ENCODE measurements at places on chromosomes 11 and 22. TPM values are rescaled to one million over a fixed set of nuclear protein-coding genes. Genes with fewer than 3 reads are reported as not detected.

The SLC6A5 gene
- not detected for total RNA-seq

The FAM180B gene
- not detected for total RNA-seq

The SSTR3 gene
- not detected for total RNA-seq

DNA sequence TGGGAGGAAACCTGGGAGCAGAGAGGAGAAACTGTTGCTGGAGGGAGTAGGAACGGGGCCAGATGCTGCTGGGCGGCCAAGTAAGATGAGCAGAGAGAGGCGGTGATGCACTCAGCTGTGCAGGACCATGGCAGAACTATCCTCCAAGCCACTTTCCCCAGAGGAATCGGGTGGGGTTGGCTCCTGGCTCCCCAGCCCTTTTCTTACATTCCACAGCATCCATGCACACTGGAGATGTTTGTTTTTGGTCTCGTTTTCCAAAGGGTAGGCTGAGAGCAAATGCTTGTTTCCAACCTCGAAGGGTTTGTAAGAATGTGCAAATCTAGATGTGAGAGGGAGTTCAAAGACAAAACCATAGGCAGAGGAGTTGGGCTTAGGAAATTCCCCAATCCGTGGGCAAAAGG lies 73.2 kb downstream of the DBX1 start:
- H3K4me1 ChIP-seq = no peaks in the 10 kb centered on the region
- no peak for DNase-seq

DNA sequence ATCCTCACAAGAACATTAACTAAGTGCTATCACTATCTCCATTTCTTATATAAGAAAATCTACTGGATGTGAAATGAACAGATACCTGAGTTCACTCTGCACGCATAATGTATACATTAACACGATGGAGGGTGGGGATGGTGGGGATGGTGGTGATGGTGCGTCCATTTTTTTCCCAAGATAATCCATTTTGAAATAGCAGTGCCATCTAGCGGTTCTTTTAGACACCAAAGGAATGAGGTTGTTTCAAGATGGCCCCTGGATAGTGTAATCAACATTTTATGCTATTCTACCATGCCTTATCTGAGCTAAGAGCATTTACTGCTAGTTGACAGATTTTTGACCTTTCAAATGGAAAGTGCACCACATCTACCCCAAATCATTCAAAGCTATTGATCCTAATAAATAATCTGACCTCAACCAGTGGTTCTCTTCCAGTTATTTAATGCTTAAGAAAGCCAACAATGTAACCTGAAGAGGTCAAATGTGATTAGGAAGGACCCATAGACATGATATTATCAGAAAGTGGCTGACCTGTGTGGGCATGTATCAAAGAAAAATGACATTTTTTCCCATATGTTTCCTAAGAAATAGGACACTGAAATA lies 714.7 kb upstream of the TENM4 start:
- H3K4me3 ChIP-seq = no peak overlapping the region
- no peaks in the 10 kb centered on the region for H3K4me1 ChIP-seq
- no peaks in the 10 kb centered on the region for H3K27me3 ChIP-seq
- H3K36me3 ChIP-seq = no peaks in the 10 kb centered on the region
- DNase-seq = peak; percentile 54

The FAT3 gene
- total RNA-seq = not detected

DNA sequence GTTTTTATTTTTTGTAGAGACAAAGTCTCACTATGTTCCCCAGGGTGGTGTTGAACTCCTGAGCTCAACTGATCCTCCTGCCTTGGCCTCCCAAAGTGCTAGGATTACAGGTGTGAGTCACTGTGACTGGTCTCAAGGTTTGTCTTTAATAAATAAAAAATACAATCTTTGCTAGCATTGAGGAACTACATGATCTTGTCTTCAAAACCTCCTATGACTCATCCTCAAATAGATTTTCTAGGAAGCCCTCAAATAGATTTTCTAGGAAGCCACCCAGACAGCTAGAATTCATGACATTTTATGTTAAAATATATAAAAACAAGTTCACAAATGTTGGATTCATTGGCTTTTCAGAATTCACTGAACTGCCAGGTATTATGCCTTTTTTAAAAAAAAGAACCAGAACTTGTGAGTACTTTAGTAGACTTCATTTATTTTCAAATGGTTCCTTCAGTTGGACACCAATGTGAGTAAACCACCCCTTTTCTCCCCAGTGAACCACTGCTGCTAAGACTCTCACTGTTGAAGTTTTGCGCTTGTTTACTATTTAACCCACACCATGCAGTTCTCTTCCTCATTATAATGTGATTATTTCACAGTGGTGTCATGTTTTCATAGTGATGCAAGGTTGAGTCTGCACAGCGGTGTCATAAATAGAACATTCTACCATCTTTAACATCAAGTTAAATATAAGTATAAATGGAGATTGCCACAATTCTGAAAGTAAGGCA lies 303.9 kb downstream of the CASP12 start:
- DNase-seq = peak; percentile 58
- peaks cover 10% of the 10 kb centered on the region for H3K4me1 ChIP-seq
- H3K27ac ChIP-seq = no peak overlapping the region
- no peaks in the 10 kb centered on the region for H3K36me3 ChIP-seq
- H3K4me3 ChIP-seq = no peak overlapping the region

GRCh38 chr11:66863428-66864125 lies 6.7 kb downstream of the LRFN4 start:
- H3K36me3 ChIP-seq = no peaks in the 10 kb centered on the region
- no peaks in the 10 kb centered on the region for H3K27me3 ChIP-seq
- no peak overlapping the region for H3K27ac ChIP-seq

- H3K4me3 ChIP-seq = no peak overlapping the region
- no peak overlapping the region for H3K27ac ChIP-seq
- H3K4me1 ChIP-seq = no peaks in the 10 kb centered on the region
- no peaks in the 10 kb centered on the region for H3K36me3 ChIP-seq
- no peaks in the 10 kb centered on the region for H3K27me3 ChIP-seq
These were observed 216.7 kb upstream of the ANO5 start for GRCh38 chr11:21976210-21976609.

- no peak overlapping the region for H3K27ac ChIP-seq
- no peak for DNase-seq
- no peaks in the 10 kb centered on the region for H3K36me3 ChIP-seq
- H3K4me1 ChIP-seq = no peaks in the 10 kb centered on the region
These were observed 196.9 kb downstream of the TBC1D22A start for GRCh38 chr22:46959369-46959768.

GRCh38 chr22:31340360-31340759 lies 5.8 kb downstream of the PATZ1 start:
- DNase-seq = no peak
- no peaks in the 10 kb centered on the region for H3K27me3 ChIP-seq
- peaks cover 10% of the 10 kb centered on the region for H3K36me3 ChIP-seq
- H3K4me3 ChIP-seq = no peak overlapping the region
- H3K27ac ChIP-seq = no peak overlapping the region
- peaks cover 33% of the 10 kb centered on the region for H3K4me1 ChIP-seq

DNA sequence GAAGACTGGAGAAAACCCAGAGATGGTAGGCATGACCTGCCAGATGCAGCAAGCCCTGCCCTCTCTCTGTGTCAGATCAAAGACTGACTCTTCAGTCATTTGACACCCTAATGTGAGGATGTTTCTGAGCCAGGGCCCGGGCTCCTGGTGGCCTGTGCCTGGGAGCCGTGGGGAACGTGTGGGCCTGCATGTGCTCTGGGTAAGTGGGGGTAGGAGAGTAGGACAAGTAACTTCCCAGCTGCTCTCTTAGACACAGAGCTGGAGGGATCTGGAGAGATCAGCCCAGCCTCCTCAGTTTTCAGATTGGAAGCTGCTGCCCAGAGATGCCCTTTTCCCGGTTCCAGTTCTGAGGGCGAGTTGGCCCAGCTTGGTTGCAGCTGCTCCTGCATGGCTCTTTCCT lies 110.8 kb downstream of the TEAD1 start:
- H3K27me3 ChIP-seq = no peaks in the 10 kb centered on the region
- H3K36me3 ChIP-seq = no peaks in the 10 kb centered on the region

The CARD16 gene
- total RNA-seq = not detected

The PLEKHA7 gene
- total RNA-seq = 18.4 TPM

The CHST1 gene
- not detected for total RNA-seq

- H3K36me3 ChIP-seq = peaks cover 6% of the 10 kb centered on the region
- H3K4me1 ChIP-seq = peaks cover 15% of the 10 kb centered on the region
- DNase-seq = no peak
- no peaks in the 10 kb centered on the region for H3K27me3 ChIP-seq
- no peak overlapping the region for H3K4me3 ChIP-seq
These were observed 13.4 kb downstream of the BRD1 start for GRCh38 chr22:49814164-49814686.

DNA sequence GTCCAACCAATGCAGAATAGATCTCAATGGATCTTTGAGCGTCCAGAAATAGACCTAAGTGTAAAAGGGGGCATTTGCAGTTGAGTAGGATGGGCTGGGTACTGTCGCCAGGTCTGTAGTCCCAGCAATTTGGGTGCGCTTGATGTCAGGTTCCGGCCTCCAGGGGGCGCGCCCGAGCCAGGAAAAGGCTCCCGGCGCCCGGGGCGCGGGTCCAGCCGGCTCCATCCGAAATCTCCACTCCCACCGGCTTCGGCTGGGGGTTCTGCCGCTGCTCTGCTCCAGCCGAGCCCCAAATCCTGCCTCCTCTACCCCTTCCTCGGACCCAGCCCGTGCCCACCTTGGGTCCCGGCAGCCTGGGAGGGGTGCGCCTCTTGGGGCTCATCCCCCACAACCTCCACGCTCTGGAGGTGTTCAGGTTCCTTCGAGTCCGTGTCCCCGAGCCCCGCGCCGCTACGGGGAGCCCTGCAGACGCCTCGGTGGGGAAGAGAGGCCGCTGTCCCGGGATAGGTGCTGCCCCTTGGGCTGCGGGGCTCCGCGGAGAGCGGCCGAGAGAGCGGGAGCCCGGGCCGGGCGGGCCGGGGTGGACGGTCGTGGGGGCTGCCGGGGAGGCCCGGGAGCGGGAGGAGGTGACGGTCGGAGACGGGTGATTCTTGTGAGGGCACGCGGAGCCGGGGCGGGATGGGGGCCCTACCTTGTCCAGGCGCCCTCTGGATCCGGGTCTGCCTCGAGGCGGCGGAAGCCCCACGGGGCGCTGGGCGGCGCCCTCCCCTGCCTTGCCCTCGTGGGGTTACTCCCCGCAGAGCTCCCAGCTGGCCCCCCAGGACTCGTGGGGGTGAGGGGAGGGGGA lies 13.0 kb upstream of the CYB5R3 start:
- no peaks in the 10 kb centered on the region for H3K36me3 ChIP-seq
- H3K27ac ChIP-seq = no peak overlapping the region
- DNase-seq = peak; percentile 76
- no peaks in the 10 kb centered on the region for H3K4me1 ChIP-seq

The SELENOO gene
- total RNA-seq = 32.8 TPM

DNA sequence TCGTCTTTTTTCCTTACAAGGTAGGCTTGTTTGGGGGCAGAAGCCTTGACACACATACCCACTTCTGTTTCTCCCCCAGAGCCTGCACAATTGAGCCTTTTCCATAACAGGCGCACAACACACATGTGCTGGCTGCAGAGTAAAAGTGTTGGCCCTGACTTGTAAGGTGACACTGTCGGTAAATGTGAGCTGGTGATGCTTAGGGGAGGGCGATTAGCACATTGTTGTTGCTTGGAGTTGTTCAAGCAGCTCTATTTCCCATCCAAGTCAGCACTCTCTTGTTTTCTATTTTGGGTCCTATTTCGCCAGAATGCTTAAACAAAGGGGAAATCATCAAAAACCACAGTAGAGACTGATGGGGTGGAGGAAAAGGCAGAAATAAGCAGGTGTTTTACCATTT lies 51.9 kb upstream of the PTPRJ start:
- DNase-seq = no peak
- no peaks in the 10 kb centered on the region for H3K27me3 ChIP-seq
- no peaks in the 10 kb centered on the region for H3K36me3 ChIP-seq
- no peak overlapping the region for H3K27ac ChIP-seq
- no peak overlapping the region for H3K4me3 ChIP-seq

DNA sequence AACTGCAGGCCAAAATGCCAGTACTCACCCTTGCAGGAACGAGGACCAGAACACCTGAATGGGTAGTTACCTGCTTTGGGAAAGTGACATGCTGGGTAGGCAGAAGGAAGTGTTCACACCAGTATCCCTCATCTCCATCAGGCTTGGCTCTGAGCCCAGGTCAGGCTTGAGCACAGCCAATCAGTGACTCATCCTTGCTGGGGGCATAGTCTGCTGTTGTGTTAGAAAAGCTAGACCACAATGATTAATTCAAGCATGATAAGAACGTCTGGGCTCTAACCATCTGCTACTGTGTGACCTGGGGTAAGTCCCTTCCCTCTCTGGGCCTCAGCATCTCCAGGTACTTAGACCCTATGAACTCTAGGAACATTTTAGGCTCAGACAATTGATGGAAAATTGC lies 450.4 kb downstream of the MIAT start:
- no peaks in the 10 kb centered on the region for H3K36me3 ChIP-seq
- H3K27ac ChIP-seq = no peak overlapping the region
- peak; percentile 25 for DNase-seq
- H3K4me1 ChIP-seq = peaks cover 4% of the 10 kb centered on the region
- H3K27me3 ChIP-seq = no peaks in the 10 kb centered on the region

DNA sequence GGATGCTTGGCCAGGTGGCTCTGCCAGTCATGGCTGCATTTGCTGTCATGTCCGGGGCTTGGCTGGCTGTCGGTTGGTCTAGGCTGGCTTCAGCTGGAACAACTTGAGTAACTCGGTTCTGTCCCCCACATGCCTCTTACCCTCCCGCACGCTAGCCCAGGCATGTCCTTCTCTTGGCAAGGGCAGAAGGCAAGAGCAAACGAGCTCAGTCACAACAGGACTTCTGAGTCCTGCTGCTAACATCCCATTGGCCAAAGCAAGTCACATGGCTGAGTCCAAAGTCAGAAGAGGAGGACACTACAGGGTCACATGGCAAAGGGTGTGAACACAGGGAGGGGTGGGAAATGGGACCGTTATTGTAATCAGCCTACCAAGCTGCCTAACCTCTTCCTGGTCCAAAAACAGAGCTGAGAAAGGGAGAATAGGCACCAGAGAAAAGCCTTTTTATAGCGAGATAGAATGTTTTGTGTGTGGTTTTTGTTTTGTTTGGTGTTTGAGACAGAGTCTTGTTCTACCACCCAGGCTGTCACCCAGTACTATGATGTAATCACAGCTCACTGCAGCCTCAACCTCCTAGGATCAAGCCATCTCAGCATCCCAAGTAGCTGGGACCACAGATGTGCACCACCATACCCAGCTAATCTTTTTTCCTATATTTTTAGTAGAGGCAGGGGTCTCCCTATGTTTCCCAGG lies 81.9 kb downstream of the MN1 start:
- DNase-seq = no peak
- H3K27me3 ChIP-seq = no peaks in the 10 kb centered on the region
- no peaks in the 10 kb centered on the region for H3K36me3 ChIP-seq
- 0 out of 2 replicates have a peak overlapping the region, but pooled peaks have one; percentile 73 for H3K27ac ChIP-seq
- peaks cover 16% of the 10 kb centered on the region for H3K4me1 ChIP-seq

DNA sequence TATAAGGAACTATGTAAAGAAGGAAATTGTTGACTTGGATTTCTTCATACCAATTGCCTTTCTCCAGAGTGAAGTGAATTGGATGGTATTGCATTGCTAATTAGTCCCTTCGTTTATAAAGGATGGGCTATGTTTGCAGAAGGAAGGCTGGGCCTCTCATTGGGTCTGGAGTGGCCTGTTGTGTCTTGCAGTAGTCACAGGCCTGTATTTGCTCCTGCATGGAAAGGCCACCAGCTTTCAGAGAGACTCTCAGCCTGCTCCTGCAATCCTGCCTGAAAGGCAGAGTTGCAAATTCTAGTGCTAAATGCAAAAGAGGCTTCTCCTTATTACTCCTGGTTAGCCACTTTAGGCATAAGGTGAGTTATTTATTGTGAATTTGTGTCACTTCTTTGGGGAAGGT lies 103.8 kb downstream of the EXT2 start:
- no peak overlapping the region for H3K27ac ChIP-seq
- no peak overlapping the region for H3K4me3 ChIP-seq
- H3K4me1 ChIP-seq = no peaks in the 10 kb centered on the region

GRCh38 chr11:43907028-43907975 lies 26.7 kb downstream of the ALKBH3 start:
- H3K27ac ChIP-seq = no peak overlapping the region
- no peaks in the 10 kb centered on the region for H3K36me3 ChIP-seq
- no peaks in the 10 kb centered on the region for H3K4me1 ChIP-seq
